Caki2 (cell line): ENCODE measurements at places on chromosomes 4 and X.
A peak's percentile ranks its signal among the peaks of the same experiment; 100 is the strongest.

DNA sequence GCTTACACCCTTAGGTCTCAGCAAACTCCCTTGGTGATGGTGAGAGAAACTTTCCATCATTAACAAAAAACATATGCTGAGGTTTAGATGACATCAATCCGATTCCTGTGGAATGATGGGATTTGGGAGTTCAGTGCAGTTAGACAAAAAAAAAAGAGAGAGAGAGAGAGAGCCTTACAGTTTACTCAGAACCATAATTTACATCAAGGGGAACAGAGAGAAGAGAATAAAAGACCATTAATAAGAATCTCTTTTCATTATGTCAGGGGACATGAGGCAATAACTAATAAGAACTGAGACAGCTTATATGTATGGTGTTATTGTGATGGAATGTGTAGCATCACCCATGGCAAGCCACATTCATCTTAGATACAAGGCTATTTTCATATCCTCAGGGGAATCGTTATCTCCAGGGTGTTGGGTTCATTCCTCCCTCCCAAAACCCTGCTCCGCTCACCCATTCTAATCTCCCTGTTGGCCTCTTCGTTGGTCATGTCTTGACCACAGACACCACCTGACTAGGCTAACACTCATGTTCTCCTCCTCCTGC is 175.7 kb upstream of the MXRA5 start:
- DNase-seq = no peak

DNA sequence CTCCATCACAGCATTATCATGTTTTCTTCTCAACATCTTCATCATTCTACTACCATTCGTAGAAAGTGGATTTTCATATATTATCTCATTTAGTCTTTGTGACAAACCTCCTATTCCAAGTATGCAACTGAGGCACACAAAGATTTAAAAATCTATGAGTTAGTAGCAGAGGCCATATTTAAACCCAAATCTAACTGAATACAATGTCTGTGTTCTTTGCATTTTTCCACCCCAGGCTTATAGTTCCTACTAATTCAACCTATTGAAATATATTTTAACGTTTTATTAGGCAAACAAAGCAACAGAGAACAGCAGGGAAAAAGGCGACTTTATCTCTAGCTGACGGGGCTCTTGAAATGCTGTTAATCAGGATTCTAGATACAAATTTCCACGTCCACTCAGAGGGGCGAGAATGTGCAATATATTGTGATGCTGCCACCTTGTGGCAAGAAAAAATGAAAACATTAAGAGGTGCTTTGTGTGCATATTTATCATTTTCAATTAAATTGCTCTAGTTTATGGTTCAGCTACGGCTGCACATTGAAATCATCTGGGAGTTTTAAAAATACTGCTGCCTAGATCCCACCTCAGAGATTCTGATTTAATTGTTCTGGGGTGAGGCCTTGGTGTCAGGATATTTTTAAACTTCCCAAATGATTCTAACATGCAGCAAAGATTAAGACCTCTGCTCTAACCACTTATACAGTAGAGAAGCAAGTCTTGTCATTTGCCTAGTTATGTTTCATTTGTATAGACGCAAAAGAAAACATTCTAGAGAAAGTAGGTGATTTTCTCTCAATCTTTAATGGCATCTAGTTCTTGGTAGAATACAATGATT is 315.9 kb downstream of the MAPK10 start:
- peak; percentile 30 for DNase-seq

DNA sequence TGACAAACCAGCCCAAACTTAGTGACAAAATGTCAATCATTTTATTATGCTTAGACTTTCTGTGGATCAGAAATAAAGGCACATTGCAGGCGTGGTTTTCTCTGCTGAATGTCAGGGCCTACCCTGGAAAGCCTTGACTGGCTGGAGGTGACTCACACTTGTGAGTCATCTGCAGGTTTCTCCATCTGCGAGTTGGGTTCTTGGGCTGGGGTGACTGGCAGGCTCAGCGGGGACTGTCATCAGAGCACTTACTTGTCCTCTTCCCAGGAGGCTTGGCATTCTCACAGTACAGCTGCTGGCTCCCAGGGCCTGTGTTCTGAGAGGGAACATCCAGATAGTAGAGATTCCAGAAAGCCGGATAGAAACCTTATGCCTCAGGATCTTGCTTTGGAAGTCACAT is 153.8 kb upstream of the AGA start:
- peak; percentile 67 for DNase-seq

DNA sequence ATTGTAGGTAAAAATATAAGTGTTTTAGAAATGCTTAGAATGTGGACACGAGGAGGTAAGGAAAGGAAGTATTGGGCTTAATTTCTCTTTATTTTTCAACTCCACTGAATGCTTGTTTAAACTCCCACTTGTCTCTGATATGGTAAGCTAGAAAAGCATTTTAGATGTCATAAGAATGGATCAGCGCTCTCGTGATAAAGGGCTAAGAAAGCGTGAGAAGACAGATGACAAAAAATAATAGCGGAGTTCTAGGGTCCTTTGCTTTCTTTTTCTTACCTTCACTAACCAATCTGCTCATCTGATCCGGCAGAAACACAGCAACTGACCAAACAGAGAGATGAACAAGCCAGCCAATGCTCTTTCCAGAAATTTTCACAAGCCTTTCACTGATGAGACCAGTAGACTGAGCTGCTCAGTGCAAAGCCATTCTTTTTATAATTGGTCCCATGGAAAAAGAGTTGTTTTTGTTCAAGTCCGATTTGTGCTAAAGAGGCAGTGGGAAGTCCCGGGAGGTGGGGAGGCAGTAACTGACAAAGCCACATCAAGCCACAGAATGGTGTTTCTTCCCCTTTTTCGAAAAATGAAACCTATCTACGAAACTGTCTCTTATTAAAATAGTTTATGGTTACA is at the start of gene TASL:
Gene TASL, minus strand, starts transcription at position 405 of the 630 bp plus-strand sequence. CDS start 17,411 bp downstream, outside the sequence.
- DNase-seq = no peak

- DNase-seq = no peak
Measured at GRCh38 chr4:77179519-77179918, 22.5 kb downstream of the CCNG2 start.

GRCh38 chrX:122115604-122116003 is 1068.2 kb downstream of the GLUD2 start:
- no peak for DNase-seq

GRCh38 chr4:75327804-75328512 is 186.2 kb downstream of the RCHY1 start:
- no peak for DNase-seq

- no peak for DNase-seq
Measured at GRCh38 chr4:118373614-118374255, 20.9 kb upstream of the PRSS12 start.

DNA sequence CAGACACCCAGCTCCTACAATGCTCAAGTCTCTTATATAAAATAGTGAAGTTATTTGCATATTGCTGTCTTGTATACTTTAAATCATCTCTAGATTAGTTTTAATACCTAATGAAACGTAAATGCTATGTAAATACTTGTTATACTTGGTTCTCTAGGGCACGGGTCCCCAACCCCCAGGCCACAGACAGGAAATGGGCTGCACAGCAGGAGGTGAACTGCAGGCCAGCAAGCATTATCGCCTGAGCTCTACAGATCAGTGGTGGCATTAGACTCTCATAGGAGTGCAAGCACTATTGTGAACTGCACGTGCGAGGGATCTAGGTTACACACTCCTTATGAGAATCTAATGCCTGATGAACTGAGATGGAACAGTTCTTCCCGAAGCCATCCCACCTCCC is 395.9 kb upstream of the EMCN start:
- DNase-seq = no peak

- no peak for DNase-seq
Measured at GRCh38 chr4:11843927-11844326, 415.2 kb upstream of the HS3ST1 start.

DNA sequence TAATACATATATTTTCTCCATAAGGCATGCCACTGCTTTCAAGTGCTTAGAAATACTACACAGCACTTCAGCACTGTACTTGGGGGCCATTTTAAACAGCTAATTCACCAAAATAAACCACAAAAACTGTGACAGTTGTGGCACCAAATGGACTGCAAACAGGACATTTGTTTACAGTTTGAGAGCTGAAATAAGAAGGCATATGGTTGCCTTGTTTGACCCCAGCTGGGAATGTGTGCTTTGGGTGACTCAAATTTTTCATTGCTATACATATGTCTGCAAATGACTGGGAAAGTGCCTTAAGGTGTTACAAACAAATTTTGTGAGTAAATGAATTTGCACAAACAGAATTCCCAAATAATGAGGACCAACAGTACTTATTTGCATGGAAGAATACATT is 124.2 kb downstream of the BANK1 start:
- DNase-seq = no peak

DNA sequence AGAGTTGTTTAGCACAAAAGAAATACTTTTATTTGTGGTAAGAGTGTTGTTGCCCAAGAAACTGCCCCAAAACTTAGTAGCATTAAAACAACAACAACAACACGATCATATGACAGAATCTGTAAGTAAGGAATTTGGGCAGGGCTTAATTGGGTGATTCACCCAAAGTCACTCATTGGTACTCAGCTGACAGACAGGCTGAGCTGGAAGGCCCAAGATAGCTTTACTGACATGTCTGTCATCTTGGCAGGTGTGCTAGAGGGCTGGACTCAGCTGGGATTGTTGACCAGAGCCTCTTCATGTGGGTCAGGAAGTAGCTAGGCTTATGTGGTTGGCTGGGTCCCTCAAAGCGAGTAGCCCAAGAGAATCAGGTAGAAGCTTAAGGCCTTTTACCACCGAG is 52.3 kb downstream of the KIAA0232 start:
- peak; percentile 6 for DNase-seq

DNA sequence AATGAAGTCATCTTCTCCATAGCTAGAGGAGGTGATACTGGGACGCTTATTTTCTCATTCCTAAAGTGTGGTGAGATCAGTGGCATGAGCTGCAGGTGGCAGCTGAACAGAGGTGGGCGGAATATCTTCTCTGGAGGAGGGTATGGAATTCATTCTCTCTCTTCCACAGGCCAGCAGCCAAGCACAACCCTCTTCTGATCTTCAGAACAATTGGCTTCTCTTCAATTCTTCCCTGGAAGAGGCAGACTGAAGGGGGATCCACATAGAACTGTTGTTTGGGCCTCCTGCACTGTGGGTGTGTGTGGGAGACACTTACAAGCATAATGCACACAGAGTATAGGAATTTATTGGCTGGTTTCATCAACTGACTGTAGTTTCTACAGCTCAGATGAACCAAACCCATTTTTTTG is 180.4 kb upstream of the RASGEF1B start:
- DNase-seq = no peak

DNA sequence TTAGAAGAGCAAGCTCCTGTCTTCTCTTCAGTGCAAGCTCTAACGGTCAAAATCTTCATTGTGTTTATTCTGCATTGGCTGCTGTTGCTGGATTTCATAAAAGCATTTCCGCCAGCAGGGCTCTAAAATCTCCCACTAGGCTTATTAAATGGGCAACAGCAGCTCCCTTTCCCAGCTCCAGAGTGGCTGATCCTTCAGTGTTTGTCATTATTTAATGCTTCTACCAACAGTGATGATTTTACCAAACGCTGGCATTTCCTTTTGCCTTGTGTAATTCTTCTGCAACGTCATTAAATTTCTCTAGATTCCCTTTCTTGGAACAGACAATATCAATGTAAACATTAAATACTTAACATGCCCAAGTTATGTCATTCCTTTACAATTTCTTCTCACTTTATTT is 20.1 kb downstream of the SLC7A11 start:
- DNase-seq = peak; percentile 44

DNA sequence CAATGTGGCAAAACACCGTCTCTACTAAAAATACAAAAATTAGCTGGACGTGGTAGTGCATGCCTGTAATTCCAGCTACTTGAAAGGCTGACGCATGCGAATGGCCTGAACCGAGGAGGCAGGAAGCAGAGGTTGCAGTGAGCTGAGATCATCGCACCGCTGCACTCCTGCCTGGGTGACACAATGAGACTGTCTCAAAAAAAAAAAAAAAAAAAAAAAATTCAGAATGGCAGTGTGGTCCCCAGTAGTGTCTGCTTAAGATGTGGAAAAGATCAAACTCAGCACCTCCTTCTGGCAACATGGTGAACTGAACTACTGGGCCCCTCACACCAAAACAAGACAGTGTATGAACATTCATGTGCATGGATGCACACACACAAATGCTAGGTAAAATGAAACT is 32.2 kb downstream of the SMS start:
- peak; percentile 80 for DNase-seq

GRCh38 chrX:131778269-131779218 is 234.7 kb downstream of the OR13H1 start:
- no peak for DNase-seq

GRCh38 chr4:127622921-127623796 is 9.6 kb upstream of the INTU start:
- DNase-seq = peak; percentile 48
